ENCODE measurements at places on chromosomes 12 and 14. TPM values are rescaled to one million over a fixed set of nuclear protein-coding genes. Genes with fewer than 3 reads are reported as not detected.

Gene AMIGO2
- total RNA-seq = 4.0 TPM

Gene ADAM21
- not detected for total RNA-seq

Gene POU6F1
- 0.42 TPM for total RNA-seq

Gene SLC35F4
- not detected for total RNA-seq

Gene OASL
- total RNA-seq = 9.7 TPM

Gene WNT1
- total RNA-seq = not detected

Gene KRT77
- total RNA-seq = not detected

Gene HOXC9
- total RNA-seq = not detected

Gene LRRC10
- not detected for total RNA-seq

Gene KRT7
- 88.1 TPM for total RNA-seq
